Fibroblast of lung (primary cell): ENCODE measurements at places on chromosomes 3 and 15. TPM values are rescaled to one million over a fixed set of nuclear protein-coding genes. Genes with fewer than 3 reads are reported as not detected.

The ADGRG7 gene
- not detected in 2 replicates for total RNA-seq

The PARP14 gene
- total RNA-seq = 71.7 and 78.3 TPM in 2 replicates

The ANAPC13 gene
- 91.7 and 93.3 TPM in 2 replicates for total RNA-seq

The ABHD14A gene
- 5.1 and 9.0 TPM in 2 replicates for total RNA-seq

The GMNC gene
- total RNA-seq = under 0.01 and 0.50 TPM in 2 replicates

The PARP15 gene
- total RNA-seq = 0.26 and 1.2 TPM in 2 replicates

The CIDEC gene
- 0.17 TPM in 1 of 2 replicates, not detected in the other for total RNA-seq

The PYGO1 gene
- 7.7 and 10.1 TPM in 2 replicates for total RNA-seq

The CCDC13 gene
- total RNA-seq = 0.51 and 0.66 TPM in 2 replicates

The SEC62 gene
- total RNA-seq = 40.6 and 49.9 TPM in 2 replicates

The LYZL4 gene
- total RNA-seq = not detected in 2 replicates

The C15orf62 gene
- under 0.01 and 0.17 TPM in 2 replicates for total RNA-seq

The TKT gene
- total RNA-seq = 810 and 846 TPM in 2 replicates

The ZNF662 gene
- 3.3 and 5.6 TPM in 2 replicates for total RNA-seq

The ZNF620 gene
- 1.3 and 1.5 TPM in 2 replicates for total RNA-seq

The KCNH8 gene
- total RNA-seq = under 0.01 TPM in 2 replicates

The SEC22A gene
- total RNA-seq = 39.3 and 45.4 TPM in 2 replicates

The FILIP1L gene
- total RNA-seq = 71.4 and 92.8 TPM in 2 replicates

The CLRN1 gene
- not detected in 2 replicates for total RNA-seq

The C3orf20 gene
- not detected in 2 replicates for total RNA-seq

The A4GNT gene
- total RNA-seq = not detected in 2 replicates

The ARMC8 gene
- 45.9 and 49.6 TPM in 2 replicates for total RNA-seq

The ARGFX gene
- total RNA-seq = not detected in 2 replicates

The LMCD1 gene
- total RNA-seq = 40.1 and 60.1 TPM in 2 replicates

The GOLGA8S gene
- under 0.01 TPM in 1 of 2 replicates, not detected in the other for total RNA-seq

The C3orf22 gene
- not detected in 2 replicates for total RNA-seq

The SLC22A13 gene
- 0.26 and 0.33 TPM in 2 replicates for total RNA-seq
